ENCODE measurements at places on chromosomes 16 and 17. TPM values are rescaled to one million over a fixed set of nuclear protein-coding genes. Genes with fewer than 3 reads are reported as not detected.

EFCAB5 gene
- total RNA-seq: not detected

GRCh38 chr16:20901068-20901435, 481 bp downstream of the LYRM1 start:
- no peak for DNase-seq

DNA sequence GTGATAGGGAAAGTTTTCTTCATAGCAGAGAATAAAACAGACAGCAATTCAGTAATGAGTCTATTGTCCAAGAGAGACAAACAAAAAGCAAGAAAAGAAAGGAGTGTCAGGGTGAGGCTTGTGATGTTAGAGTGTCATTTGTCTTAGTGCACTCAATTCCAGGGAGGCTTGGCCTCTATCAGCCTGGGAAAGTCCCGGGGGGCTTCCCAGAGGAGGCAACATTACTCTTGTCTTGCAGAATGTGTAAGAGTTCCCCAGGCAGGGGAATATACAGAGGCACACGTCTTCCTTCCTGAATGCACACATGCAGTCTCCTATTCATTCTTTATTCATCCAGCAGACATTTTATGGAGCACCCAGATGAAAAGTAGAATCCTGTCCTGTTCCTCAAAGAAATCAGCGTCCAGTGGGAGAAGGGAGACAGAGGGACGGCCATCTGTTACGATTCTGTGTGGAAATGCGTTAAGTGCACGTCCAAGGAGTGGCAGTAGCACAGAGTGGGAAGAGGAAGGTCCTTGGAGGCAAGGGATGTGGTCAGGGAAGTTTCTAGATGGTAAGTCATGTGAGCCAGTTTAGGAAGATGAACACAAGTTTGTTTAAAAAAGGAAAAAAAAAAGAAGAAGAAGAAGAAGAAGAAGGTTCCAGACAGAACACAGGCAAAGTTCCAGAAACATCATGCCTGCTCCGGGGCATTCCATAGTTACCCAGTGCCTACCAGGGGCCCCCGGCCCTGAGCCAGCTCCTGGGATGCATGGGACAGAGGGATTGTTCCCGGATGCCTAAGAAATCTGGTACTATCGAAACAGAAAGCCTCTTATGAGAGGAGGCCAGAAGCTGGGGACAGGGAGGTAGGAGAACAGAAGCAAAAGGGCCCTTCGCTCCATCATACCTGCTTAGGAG, 21.1 kb downstream of the CACNG4 start:
- no peak for DNase-seq

- no peak for DNase-seq
Measured at GRCh38 chr17:27550291-27550930, 80.6 kb upstream of the LGALS9 start.

- DNase-seq: peak; percentile 71
Measured at GRCh38 chr16:20383106-20384029, 21.2 kb downstream of the PDILT start.

NGFR gene
- total RNA-seq: 14.0 TPM
